ENCODE measurements at places on chromosomes 1 and 21. TPM values are rescaled to one million over a fixed set of nuclear protein-coding genes. Genes with fewer than 3 reads are reported as not detected.

CRYAA gene
- not detected for total RNA-seq

AZIN2 gene
- total RNA-seq = 14.4 TPM

FLVCR1 gene
- 23.1 TPM for total RNA-seq

GUCA2A gene
- not detected for total RNA-seq

PKP1 gene
- total RNA-seq = 0.58 TPM

OR2L8 gene
- not detected for total RNA-seq

WNT2B gene
- total RNA-seq = 165 TPM

OR10J1 gene
- not detected for total RNA-seq

GOLT1A gene
- 3.6 TPM for total RNA-seq

TCEA3 gene
- total RNA-seq = 10.0 TPM

ATP6V1G3 gene
- not detected for total RNA-seq

PRELP gene
- total RNA-seq = 3.2 TPM

KCNE1 gene
- total RNA-seq = 1.0 TPM

OLIG1 gene
- not detected for total RNA-seq

FCGR3A gene
- total RNA-seq = not detected

FCAMR gene
- not detected for total RNA-seq

SLAMF1 gene
- total RNA-seq = not detected

SFN gene
- total RNA-seq = 2.7 TPM

CA6 gene
- not detected for total RNA-seq

SPATA17 gene
- 2.9 TPM for total RNA-seq

RHD gene
- total RNA-seq = not detected

PRDM15 gene
- 12.0 TPM for total RNA-seq

ATAD3C gene
- 2.9 TPM for total RNA-seq

MROH9 gene
- not detected for total RNA-seq

GPR37L1 gene
- 0.07 TPM for total RNA-seq

PTGER3 gene
- total RNA-seq = 0.29 TPM

HUNK gene
- total RNA-seq = 61.4 TPM

OTUD7B gene
- 50.7 TPM for total RNA-seq

LRRC71 gene
- total RNA-seq = 0.34 TPM

FBXO42 gene
- total RNA-seq = 24.4 TPM

LCE2A gene
- total RNA-seq = not detected

ANKRD65 gene
- total RNA-seq = 10.9 TPM

FAM151A gene
- not detected for total RNA-seq

URB2 gene
- total RNA-seq = 13.1 TPM

ACTN2 gene
- total RNA-seq = 2.2 TPM

PBX1 gene
- 719 TPM for total RNA-seq

RGS1 gene
- not detected for total RNA-seq

TMEM240 gene
- total RNA-seq = 17.3 TPM

ESPN gene
- total RNA-seq = 1.2 TPM

CA14 gene
- 3.8 TPM for total RNA-seq

LCE1A gene
- total RNA-seq = not detected

Measured in mesothelial cell of epicardium (in vitro differentiated cells).